ENCODE measurements at places on chromosomes 3 and 15.

DNA sequence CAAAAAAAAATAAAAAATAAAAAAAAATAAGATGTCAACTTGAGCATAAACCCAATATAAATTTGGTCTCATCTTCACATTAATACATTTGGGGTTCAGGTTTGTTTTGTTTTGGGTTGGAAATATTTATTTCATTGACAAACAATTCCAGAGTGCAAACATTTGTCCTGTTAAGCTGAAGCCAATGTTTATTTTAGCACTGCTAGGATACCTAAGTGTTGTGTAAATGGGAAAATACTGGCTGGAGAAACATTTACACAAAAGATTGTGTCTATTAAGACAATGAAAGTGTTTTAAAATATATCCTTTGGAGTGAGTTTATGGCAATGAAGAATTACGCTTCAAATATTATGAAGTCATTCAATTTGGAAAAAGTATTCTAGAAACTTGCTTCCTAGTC is 91.1 kb downstream of the MEIS2 start:
- no peak for DNase-seq

- no peak for DNase-seq
Observed at GRCh38 chr3:21995079-21995607, 244.1 kb upstream of the ZNF385D start.

- DNase-seq, result no peak
Observed at GRCh38 chr3:79250746-79251145, 517.1 kb downstream of the ROBO1 start.

DNA sequence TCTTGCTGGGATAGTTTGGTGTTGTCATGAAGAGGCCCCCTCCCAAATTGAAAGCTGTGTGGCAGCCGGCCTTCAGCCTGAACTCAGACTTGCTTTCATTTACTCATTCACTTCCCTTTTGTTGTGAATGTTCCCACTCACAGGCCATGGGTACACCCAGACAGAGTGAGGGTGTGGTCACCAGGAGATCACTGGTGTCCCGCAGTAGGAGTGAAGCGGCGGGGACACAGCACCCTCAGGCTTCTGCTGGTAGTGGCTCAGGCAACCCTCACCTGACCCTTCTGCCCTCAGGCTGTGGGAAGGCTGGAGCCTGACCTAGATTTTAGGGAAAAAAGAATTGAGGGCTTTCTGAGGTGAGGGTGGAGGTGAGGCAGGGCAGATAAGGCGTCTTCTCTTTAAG is 244.4 kb downstream of the SOX2 start:
- no peak for DNase-seq

DNA sequence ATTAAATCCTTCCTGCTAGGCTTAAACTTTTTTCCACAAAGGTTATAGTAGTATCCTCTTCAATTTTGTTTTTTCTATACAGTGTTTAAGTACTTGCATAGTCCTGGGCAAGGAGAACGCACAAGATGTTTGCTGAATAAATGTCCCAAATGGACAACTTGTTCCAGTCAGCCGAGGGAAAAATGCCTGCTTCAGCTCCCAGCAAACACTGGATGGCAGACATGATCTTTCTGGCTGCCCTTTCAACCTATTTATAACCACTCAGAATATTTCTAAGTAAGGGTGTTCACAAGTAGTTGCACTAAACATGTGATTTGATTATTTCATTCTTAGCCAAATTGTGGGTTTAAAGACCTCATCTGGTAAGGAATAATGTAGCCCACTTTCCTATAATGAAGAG is 29.8 kb downstream of the GNB4 start:
- no peak for DNase-seq

DNA sequence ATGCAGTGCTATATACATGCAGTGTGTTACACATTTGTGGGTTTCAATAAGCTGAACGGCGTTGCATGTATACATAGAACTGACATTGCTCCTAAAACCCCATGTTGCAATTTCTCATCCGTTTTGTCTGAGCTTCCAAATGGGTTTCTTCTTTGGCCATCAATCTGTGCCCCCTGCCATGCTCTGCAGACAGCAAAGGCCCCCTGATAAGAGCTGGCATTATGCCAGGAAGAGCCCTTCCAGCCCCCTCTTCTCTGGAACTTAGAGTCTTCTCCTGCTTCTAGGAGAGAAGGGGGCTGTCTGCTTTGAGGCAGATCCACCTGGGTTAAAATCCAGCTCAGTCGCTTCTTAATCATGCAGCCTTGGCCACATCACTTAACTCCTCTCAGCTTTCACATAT is 254.0 kb downstream of the SLCO3A1 start:
- no peak for DNase-seq

- no peak for DNase-seq
Observed at GRCh38 chr15:29046977-29047376, 161.2 kb downstream of the APBA2 start.

Measured in stimulated activated CD8-positive, alpha-beta memory T cell treated with anti-CD3 and anti-CD28 coated beads, Interleukin-12 subunit alpha, Interleukin-12 subunit beta, amount 100 ng/mL, for 1 hour (primary cell).